ENCODE measurements at places on chromosomes 4 and X. TPM values are rescaled to one million over a fixed set of nuclear protein-coding genes. Genes with fewer than 3 reads are reported as not detected.

ENAM gene
- 11.1 TPM for total RNA-seq

NAP1L3 gene
- 15.0 TPM for total RNA-seq

MCF2 gene
- 0.65 TPM for total RNA-seq

ALG13 gene
- total RNA-seq = 27.5 TPM

STBD1 gene
- total RNA-seq = 37.6 TPM

GABRG1 gene
- not detected for total RNA-seq

PCYT1B gene
- total RNA-seq = 0.27 TPM

APELA gene
- not detected for total RNA-seq

All from cardiac septum (tissue), 1 donor.